ENCODE measurements at places on chromosomes 6 and 20. TPM values are rescaled to one million over a fixed set of nuclear protein-coding genes. Genes with fewer than 3 reads are reported as not detected.

DNA sequence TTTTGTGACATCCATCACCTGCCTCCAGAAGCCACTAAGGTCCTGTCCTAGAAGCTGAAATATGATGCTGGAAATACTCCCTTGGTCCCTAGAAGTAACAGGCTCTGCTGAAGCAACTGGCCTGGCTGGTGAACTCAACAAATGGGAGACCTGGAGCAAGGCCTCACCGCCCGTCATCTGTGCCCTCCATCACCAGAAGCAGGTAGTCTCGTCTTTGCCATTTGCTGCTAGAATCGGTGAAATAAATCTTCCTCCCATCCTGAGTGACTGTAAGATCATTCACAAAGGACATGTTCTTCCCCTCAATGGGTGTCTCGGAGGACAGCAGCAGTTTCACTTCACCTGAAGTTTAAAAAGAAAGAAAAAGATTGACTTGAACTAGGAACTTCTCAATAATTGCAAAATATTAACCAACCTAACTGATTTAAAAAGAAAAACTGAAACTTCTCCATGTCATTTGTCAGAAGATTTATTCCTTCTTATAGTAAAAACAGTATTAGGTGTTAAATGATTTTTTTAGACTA is 21.0 kb downstream of the CST7 start:
- DNase-seq: no peak

NCOA7 gene
- 8.1 TPM for polyA plus RNA-seq

DNA sequence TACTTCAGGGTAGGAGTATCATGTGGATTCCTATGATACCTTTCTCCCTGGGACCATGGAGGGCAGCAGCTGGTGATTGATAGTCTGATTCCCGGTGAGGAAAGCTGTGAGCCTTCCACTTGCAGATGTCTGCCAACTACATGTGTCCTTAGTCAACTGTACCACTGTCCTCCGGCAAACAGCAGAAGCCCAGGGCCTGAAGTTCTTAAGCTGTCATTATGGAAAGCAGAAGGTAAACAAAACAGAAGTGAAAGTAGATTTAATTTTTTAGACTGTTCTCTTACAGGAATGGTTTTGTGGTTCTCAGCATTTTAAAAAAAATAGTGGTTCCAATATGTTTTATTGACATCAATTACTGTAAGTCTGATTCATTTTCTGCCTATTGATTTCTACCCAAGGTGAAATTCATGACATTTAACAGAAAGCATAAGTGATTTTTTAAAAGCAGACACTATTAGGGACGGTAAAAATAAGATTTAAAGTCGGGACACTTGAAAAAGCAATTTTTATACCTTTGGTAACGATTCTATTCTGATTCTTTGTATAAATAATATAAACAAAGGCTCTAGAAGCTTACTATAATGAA is 36.6 kb downstream of the PTPN1 start:
- no peak for DNase-seq

DNA sequence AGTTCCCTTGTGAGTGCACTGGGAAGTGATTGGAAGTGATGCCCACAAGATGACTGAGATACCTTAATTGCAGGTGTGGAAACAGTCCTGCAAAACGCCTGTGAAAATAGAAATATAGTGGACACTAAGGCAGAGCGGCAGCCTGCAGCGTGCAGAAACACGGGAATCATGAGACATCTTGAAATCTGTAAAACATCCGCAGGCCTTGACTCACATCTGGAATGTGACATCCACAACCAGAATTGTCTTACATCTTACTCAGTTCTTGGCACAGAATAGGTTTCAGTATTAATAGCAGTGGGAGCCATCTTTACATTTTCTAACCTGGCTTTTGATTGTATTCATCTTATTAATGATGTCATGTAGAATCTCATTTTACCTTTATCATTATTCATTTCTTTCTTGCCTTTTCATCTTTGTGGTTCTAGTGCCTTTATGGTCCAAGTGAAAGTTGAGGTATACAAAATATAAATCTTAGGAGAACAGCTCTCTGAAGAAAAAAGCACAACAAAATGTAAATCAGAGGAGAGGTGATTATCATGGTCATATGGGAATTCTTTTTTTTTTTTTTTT is 44.6 kb downstream of the CDYL start:
- peak; percentile 22 for DNase-seq

DNA sequence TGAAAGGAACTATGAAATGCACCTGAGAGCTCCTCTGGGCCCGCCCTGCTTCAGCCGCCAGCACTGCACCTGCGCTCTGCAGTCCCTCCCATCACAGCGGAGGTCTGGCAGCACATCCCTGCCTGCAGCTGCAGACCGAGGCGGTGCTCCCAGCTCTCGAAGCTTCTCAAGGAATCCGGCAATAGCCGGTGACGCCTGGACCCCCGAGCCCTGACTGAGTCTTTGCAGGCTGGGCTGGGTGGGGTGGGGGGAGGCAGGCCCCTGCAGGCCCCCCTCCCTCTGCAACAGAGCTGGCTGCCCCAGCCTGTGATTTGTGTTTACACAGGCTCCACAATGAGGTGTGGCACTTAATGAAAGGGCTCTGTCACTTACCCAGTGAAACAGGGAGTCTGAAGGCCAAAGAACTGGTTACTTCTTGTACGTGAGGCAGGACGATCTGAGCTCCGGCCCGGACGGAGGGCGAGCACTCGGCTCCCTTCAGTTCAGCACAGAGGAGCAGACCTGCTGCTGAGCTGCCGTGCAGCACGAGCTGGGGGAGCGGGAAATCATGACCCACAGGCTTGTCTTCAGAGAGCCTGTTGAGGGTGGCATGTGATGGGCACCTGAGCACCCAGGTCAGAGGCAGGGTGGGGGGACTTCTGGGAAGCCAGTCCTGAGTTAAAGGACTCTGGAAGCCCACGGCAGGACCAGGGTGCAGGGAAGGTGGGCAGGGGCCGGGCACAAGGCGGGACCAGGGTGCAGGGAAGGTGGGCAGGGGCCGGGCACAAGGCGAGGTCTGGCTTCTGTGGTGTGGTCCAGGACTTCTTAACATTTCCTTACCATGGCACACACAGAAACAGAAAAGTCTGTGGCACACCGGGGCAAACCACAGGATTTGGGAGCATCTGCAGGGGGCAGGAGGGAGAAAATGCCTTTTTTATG is 192.3 kb upstream of the THBS2 start:
- peak; percentile 48 for DNase-seq

Measured in forelimb muscle (tissue), 1 donor.